Mesendoderm (in vitro differentiated cells): ENCODE measurements at places on chromosomes 16 and 17.
A peak's percentile ranks its signal among the peaks of the same experiment; 100 is the strongest.

DNA sequence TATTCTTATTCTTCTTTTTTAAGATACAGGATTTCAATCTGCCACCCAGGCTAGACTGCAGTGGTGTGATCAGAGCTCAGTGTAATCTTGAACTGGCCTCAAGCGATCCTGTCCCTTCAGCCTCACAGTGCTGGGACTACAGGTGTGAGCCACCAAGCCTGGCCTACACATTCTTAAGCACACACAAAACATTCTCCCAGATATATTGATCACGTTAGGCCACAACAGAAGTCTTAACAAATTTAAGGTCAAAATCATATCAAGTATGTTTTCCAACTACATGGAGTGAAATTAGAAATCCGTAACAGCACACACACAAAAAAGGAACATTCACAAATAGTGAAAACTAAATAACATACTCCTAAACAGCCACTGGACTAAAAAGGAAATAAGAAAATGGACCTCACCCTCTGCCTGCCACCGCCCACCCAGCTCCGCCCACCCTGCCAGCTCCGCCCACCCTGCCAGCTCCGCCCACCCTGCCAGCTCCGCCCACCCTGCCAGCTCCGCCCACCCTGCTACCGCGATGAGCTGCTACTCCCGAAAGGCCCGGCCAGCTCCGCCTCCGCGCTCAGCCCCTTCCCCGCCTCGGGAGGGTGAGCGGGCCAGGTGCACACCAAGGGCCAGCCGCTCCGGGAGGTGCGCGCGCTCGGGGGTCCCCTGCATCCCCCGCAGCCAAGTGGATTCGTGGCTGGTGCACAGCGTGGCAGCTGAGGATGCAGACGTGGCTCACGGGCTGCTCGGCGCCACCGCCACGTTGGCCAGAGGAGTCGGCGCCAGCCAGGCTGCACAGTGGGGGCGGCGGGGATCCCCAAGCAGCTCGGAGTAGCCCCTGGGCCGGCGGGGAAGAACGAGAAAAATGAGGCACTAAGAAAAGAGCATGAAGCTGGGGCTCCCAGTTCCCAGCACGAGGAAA, 41.2 kb downstream of the C16orf87 start:
- peak overlapping the region; percentile 32 for H3K27ac ChIP-seq
- no peaks in the 10 kb centered on the region for H3K27me3 ChIP-seq
- DNase-seq = peak; percentile 84
- H3K36me3 ChIP-seq = no peaks in the 10 kb centered on the region

DNA sequence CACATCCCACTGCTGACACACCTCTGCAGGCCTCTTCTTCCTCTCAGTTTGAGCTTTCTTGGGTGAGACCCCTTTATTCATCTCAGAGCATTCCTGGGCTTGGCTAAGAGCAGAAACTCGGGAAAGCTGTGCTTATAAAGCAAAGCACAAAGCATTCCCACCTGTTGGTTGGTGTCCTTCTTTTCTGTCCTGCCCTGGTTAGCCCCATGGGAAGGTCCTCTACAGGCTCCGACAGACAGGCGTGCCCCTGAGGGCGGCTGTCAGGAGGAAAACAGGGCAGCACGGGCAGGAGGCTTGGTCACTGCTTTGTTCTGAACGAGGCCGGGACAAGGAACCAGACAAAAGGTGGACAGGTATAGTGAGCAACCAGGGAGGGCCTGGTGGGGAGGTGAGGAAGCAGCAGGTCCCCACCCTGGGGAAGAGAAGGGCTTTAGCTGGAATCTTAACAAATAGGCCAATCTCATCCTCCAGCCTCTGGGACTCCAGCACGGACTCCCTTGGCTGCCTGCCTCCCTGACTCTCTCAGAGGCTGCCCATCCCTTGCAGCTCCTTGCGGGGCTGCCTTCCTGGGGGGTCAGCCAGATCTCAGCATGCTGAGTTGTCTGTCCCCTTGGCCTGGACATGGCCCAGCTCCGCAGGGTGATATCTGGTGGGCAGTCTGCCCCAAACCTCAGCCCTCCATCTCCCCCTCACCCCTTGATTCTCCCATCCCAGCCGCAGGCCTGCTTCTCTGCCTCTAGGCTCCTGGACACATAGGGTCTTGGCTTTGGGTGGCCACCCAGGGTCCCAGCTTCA, 1.7 kb downstream of the MEOX1 start:
- no peak for DNase-seq
- H3K27me3 ChIP-seq = no peaks in the 10 kb centered on the region
- H3K27ac ChIP-seq = no peak overlapping the region
- peaks cover 5% of the 10 kb centered on the region for H3K4me1 ChIP-seq
- no peaks in the 10 kb centered on the region for H3K36me3 ChIP-seq

DNA sequence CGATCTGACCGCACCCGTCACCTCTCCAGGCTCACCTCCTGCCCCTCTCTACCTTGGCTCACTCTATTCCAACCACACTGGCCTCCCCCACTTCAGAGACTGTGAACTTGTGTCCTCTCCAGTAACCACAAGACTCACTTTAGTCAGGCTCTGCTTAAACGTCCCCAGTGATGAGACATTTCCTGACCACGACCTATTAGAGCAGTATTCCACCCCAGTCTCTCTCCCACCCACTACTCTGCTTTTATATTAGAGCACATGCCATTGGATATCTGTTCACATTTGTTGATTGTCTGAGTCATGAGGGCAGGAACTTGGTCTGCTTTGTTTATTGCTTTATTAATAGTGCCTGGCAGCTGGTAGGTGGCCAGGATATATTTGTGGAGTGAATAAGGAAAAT, 20.1 kb downstream of the COX11 start:
- peaks cover 2% of the 10 kb centered on the region for H3K36me3 ChIP-seq
- H3K27me3 ChIP-seq = no peaks in the 10 kb centered on the region
- H3K4me3 ChIP-seq = no peak overlapping the region
- DNase-seq = no peak

- no peaks in the 10 kb centered on the region for H3K4me1 ChIP-seq
- no peak overlapping the region for H3K27ac ChIP-seq
- H3K4me3 ChIP-seq = no peak overlapping the region
- no peak for DNase-seq
- no peaks in the 10 kb centered on the region for H3K27me3 ChIP-seq
Observed at GRCh38 chr17:50185631-50186471, 15.6 kb downstream of the COL1A1 start.

GRCh38 chr16:11390573-11391495, 45.6 kb downstream of the RMI2 start:
- peak; percentile 49 for DNase-seq
- H3K4me1 ChIP-seq = no peaks in the 10 kb centered on the region
- H3K27ac ChIP-seq = no peak overlapping the region

DNA sequence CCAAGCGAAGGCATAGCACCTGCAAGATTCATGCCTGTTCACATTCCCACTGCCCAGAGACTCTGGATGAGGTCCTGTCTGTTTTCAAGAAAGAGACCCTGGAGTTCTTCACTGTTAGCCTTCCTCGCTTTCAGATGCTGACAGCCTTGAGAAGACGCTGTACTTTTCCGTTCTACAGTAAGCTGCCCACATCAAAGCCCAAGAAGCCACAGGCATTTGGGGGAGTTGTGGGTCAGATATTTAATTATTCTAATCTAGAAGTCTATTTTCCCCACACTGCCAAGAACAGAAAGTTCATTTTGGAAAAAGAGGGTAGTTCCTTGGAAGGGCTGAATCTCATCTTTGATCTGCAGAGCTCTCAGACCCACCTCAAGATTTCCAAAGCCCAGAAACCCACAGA, 127.9 kb downstream of the AXIN2 start:
- no peak for DNase-seq
- no peak overlapping the region for H3K27ac ChIP-seq
- no peaks in the 10 kb centered on the region for H3K27me3 ChIP-seq

DNA sequence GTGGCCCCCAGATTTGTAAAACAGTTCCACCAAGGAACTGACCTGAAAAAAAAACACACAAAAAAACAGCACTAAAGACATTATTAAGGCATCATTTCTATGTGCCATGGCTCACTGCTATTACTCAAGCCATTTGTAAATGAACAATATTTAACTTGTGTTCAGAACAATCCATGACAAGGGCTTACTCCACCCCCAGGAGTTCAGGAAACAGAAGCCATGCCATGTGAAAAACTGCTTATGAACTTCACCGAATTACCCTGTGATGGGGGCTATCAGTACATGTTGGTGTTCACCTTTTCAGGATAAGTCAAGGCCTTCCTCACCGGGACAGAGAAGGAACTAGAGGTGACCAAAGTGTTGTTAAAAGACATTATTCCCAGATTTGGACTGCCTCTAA, 19.2 kb downstream of the ACSM1 start:
- no peaks in the 10 kb centered on the region for H3K36me3 ChIP-seq
- H3K4me1 ChIP-seq = peaks cover 18% of the 10 kb centered on the region
- no peaks in the 10 kb centered on the region for H3K27me3 ChIP-seq
- H3K4me3 ChIP-seq = no peak overlapping the region
- no peak for DNase-seq

GRCh38 chr17:60627124-60627523, 27.1 kb downstream of the PPM1D start:
- DNase-seq = no peak
- no peaks in the 10 kb centered on the region for H3K36me3 ChIP-seq
- H3K27ac ChIP-seq = no peak overlapping the region
- H3K27me3 ChIP-seq = no peaks in the 10 kb centered on the region
- no peaks in the 10 kb centered on the region for H3K4me1 ChIP-seq
- no peak overlapping the region for H3K4me3 ChIP-seq

GRCh38 chr16:68388124-68388523, 60.2 kb downstream of the SMPD3 start:
- DNase-seq = no peak
- H3K4me3 ChIP-seq = no peak overlapping the region
- no peak overlapping the region for H3K27ac ChIP-seq
- H3K36me3 ChIP-seq = no peaks in the 10 kb centered on the region
- H3K4me1 ChIP-seq = peaks cover 8% of the 10 kb centered on the region

- no peaks in the 10 kb centered on the region for H3K4me1 ChIP-seq
- no peak overlapping the region for H3K4me3 ChIP-seq
- no peak overlapping the region for H3K27ac ChIP-seq
- DNase-seq = no peak
Observed at GRCh38 chr16:47065766-47066688, 77.7 kb downstream of the NETO2 start.

- DNase-seq = no peak
- H3K4me1 ChIP-seq = peaks cover 3% of the 10 kb centered on the region
- no peak overlapping the region for H3K4me3 ChIP-seq
- no peak overlapping the region for H3K27ac ChIP-seq
- H3K36me3 ChIP-seq = no peaks in the 10 kb centered on the region
- no peaks in the 10 kb centered on the region for H3K27me3 ChIP-seq
Observed at GRCh38 chr17:80603396-80603795, 58.8 kb downstream of the RPTOR start.

GRCh38 chr17:43213545-43213944, 1.9 kb downstream of the TMEM106A start:
- H3K27ac ChIP-seq = no peak overlapping the region
- no peaks in the 10 kb centered on the region for H3K4me1 ChIP-seq
- no peak for DNase-seq
- H3K27me3 ChIP-seq = no peaks in the 10 kb centered on the region
- no peaks in the 10 kb centered on the region for H3K36me3 ChIP-seq

- no peak overlapping the region for H3K27ac ChIP-seq
- H3K27me3 ChIP-seq = no peaks in the 10 kb centered on the region
- no peaks in the 10 kb centered on the region for H3K36me3 ChIP-seq
Observed at GRCh38 chr16:60640038-60640437, 1396.2 kb downstream of the CDH8 start.

DNA sequence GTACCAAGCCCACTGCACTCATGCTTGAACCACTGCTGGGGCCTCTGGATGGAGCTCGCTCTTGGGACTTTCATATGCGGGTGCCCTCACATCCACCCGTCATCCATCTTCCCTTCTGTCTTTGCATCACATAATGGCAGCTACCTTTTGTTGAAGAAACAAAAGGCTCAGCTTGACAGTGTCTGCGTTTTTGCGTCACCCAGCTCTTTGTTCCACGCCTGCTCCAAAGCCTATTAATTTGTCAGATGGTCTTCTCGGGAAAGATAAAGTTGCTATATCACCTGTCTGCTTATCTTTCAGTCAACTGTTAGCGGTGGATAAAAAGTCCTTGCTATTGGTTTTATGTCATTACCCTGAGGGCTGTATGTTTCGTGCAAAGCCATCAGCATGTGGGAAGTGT, 18.1 kb upstream of the BCO1 start:
- no peaks in the 10 kb centered on the region for H3K36me3 ChIP-seq
- H3K27ac ChIP-seq = no peak overlapping the region
- no peak for DNase-seq
- no peak overlapping the region for H3K4me3 ChIP-seq
- H3K27me3 ChIP-seq = no peaks in the 10 kb centered on the region

GRCh38 chr16:85480727-85481101, 132.4 kb upstream of the GSE1 start:
- H3K27ac ChIP-seq = no peak overlapping the region
- no peaks in the 10 kb centered on the region for H3K4me1 ChIP-seq
- no peak for DNase-seq
- no peaks in the 10 kb centered on the region for H3K27me3 ChIP-seq

DNA sequence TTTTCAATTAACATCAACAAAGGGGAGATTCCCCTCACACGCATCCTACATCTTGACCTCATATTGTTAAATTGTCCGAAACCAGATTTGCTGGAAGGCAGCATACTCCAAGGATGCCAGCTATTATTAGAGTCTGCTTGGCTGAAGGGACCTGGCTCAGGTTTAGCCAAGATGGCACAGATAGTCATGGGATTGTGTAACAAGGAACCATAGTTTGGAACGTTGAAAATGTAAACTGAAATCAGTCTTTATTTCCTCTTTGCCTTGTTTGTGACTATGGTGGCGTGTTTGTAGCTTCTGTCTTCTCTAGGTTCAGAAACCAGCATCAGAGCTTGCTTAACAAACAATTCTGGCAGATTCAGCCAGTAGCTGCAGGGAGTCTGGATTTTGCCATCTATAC, 5.9 kb downstream of the ARSG start:
- H3K27ac ChIP-seq = no peak overlapping the region
- no peaks in the 10 kb centered on the region for H3K4me1 ChIP-seq

DNA sequence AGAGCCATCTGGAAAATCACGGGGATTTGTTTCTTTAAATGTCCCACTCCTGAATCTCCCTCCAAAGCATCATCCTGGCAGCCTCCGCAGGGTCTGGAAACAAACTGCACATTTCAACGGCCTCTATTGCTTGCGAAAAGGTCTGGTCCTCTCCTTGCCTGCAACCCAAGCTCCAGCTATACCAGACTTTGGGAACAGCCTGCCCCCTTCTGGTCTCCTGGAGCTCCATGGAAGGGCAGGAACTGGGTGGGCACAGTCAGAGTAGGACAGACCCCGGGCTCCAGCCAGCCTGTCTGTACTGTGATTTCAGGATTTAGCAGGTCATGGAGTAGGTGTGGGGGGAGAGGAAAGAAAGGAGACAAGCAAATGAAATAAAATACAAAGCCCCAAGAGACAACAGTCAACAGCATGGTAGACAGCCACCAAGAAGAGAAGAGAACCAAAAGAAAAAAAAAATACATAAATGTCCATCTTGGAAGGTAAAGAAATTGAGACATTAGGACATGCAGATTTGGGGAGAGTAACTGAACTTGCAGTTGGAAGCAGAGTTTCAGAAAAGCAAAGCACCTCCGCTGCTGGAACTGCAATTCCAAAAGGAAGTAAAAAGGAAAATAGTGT, 2.7 kb downstream of the XYLT1 start:
- no peak overlapping the region for H3K27ac ChIP-seq
- DNase-seq = peak; percentile 85
- H3K27me3 ChIP-seq = no peaks in the 10 kb centered on the region
- no peak overlapping the region for H3K4me3 ChIP-seq

- H3K4me1 ChIP-seq = peaks cover 2% of the 10 kb centered on the region
- no peak overlapping the region for H3K4me3 ChIP-seq
- DNase-seq = no peak
- H3K27ac ChIP-seq = no peak overlapping the region
- no peaks in the 10 kb centered on the region for H3K27me3 ChIP-seq
Observed at GRCh38 chr16:87044032-87044382, 273.2 kb downstream of the C16orf95 start.
